Inflammatory macrophage treated with lipopolysaccharide for 4 hours (primary cell): ENCODE measurements at places on chromosomes 13 and 19.

DNA sequence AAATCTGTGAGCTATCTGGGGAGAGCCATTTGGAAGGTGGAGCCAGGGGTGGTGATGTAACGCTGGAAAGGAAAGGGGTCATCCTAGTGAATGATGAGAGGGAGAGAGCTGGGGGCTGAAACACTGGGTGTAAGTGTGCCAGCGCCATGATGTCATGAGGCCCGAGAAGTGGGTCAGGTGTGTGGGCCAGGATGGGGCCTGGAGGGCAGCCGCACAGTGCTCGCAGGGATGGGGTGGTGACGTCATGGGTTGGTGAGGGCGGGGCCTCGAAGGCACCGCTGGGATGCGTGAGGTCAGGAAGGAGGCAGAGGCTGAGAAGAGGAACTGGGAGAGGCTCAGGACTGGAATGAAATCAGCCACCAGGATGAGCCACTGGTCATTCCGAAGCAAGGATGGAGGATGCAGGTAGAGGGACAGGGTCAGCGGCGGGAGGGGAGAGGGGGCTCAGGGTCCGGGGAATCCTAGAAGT is 4.4 kb downstream of the CCDC61 start:
- peak; percentile 64 for DNase-seq

- no peak for DNase-seq
Measured at GRCh38 chr13:100115693-100116254, 26.9 kb downstream of the PCCA start.

GRCh38 chr19:8423817-8424223 is 10.7 kb downstream of the MARCHF2 start:
- DNase-seq: peak; percentile 98

- no peak for DNase-seq
Measured at GRCh38 chr13:101552786-101553185, 100.3 kb downstream of the ITGBL1 start.

- no peak for DNase-seq
Measured at GRCh38 chr19:41999071-41999877, 5.2 kb upstream of the ATP1A3 start.

- no peak for DNase-seq
Measured at GRCh38 chr13:113668491-113668971, 1.5 kb downstream of the GRK1 start.

DNA sequence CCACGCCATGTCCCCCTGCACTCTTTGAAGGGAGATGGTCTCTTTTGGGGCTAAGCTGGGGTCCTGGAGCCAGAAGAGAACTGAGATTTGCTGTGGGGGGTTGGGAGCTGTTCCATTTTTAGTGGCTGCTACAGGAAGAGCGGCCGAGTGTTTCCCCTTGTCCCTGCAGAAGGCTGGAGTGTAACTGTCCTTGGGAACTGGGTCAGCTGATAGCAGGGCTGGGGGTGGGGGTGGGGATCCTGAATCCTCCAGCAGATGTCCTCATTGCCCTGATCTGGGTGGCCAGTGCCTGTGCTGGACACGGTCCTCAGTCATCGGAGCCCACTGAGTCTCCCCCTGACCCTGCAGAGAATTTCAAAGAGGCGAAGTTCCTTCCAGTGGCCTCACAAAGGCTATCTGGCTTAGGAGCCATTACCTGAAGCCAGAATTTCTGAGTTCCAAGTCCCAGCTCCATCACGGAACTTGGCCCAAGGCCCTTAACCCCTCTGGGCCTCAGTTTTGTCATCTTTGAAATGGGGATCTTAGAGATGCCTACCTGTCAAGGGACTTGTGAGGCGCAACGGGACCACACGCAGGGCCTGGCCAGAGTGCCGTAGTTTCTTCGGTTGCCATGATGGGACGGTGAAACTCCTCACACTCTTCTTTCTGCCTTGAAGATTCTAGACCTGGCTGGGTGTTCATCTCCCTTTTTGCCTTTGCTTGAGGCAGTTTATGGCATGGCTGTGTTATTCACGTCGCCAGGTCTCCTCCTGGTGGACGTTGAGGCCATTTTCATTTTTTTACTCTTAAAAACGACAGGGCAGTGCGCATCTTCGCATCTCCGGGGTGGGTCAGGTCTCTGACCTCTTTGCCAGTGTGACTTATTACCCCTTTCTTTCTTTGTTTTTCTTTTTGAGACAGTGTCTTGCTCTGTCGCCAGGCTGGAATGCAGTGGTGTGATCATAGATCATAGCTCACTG is 51.9 kb downstream of the DNM2 start:
- DNase-seq: peak; percentile 21

GRCh38 chr13:32530841-32531253 is 7.7 kb downstream of the N4BP2L2 start:
- DNase-seq: peak; percentile 70

- no peak for DNase-seq
Measured at GRCh38 chr13:51262501-51263211, 40.5 kb downstream of the FAM124A start.

DNA sequence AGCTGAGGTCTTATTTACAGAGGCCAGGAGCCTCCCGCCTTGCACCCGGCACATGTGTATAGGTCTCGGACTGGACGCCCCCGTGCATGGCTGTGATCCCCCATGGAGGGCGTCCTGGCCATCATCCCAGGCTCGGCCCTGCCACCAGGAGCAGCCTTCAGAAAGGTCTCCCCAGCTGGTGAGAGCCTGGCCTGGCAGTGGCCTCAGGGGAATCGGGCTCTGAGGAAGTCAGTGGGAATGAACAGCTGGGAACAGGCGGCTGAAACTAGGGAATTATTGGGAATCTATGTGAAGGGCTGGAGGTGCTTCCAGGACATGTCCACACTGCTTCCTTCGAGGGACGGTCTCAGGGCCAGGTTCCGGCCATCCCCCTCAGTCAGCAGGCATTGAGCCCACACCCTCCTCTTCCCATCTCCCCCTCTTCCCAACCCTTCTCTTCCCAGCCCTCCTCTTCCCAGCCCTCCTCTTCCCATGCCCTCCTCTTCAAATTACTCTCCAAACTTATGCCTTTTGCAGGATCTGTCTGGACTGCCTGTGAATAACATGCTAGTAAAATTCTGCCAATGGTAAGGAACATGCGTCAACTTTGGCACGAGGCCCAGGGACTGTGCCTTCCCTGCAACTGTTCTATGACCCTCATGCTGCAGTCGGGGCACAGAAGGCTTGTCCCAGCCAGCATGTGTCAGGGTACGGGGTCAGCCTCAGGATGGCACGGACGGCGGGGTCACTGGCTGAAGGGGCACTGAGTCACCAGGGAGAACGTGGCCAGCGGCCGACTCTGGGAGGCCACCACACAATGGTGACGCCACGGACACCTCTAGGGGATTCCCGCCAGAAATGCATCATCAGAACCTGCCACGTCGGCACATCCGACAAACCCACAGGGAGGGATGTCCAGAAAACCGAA is 24.2 kb upstream of the C13orf46 start:
- DNase-seq: no peak

DNA sequence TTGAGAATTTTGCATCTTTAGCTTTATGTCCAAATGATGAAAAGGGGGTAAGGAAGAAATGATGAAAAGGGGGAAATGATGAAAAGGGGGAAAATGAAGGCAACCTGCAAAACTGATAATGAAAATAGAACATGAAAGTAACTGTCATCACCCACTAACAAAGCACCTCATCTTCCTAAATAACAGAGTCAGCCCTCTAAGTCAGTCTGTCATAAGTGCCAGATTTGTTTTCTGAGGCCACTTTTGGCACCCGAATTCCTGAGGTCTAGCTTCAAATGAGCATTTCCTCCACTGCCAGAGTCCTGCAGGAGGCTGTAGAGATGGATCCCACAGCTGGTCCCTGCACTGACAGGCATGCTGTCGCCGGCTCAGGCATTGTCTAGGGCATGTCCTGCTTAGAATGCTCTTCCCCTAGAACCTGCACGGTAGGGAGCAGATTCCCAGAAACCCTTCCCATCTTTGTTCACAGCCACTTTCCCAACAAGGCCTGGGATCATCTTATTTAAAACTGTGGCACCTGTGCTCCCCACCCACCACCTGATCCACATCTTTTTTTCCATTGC is 25.3 kb downstream of the RAP2A start:
- no peak for DNase-seq

DNA sequence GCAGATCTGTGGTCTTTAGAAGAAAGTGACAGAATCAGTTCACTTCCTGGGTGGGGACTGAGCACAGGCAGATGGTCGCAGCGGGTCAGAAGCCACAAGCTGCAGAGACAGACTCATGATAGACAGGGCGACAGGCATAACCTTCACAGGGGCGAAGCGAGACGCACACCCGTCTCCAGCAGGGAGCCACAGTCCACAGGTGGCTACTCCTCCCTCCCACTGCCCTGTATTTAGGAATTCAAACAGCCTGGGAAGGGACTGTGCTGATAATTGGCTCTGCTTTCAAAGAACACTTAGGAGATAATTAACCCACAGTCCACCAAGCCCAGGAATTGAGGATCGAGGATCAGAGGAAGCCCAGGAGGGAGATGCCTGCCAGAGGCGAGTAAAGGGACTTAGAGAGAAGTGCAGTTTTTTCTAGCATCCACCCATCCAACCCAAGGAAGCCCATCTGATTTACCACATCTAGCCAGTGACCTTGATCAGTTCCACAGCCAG is 23.2 kb downstream of the RFX2 start:
- no peak for DNase-seq

- no peak for DNase-seq
Measured at GRCh38 chr19:46999377-46999776, 20.3 kb upstream of the NPAS1 start.

DNA sequence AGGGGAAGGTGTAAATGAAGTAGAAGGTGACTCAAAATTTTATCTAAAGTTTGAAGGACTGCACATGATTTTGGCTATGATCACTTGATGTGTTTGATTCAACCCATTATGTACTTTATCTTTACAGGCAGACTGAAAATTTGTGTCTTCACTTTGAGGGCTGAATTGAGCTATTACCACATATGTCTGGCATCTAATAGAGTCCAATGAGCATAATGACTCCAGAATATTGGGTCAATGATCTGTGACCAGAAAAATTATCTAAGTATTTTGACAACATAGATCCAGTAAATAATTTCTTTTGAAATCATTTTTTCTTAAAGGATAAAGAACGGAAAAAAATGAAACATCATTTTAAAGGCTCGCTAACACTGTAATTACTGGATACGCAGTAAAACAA is 2810.0 kb downstream of the PCDH9 start:
- DNase-seq: no peak

DNA sequence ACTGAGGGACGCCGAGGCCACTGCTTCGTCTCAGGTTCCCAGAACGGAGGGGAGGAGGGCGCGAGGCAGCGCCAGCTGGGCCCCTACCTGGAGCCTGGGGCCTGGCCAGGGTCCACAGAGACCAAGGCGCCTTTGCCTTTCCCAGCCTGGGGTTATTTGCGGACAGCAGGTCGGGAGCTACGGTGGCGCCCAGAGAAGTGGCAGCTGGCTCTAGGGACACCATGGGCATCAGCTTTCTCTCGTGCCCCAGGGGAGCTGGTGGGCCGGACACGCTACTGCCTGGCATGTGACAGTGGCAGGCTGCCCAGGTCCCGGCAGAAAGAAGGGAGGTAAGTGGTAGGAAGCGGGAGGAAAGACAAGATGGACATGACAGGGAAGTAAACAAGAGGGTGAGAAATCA is 19.0 kb downstream of the AKT2 start:
- DNase-seq: no peak

DNA sequence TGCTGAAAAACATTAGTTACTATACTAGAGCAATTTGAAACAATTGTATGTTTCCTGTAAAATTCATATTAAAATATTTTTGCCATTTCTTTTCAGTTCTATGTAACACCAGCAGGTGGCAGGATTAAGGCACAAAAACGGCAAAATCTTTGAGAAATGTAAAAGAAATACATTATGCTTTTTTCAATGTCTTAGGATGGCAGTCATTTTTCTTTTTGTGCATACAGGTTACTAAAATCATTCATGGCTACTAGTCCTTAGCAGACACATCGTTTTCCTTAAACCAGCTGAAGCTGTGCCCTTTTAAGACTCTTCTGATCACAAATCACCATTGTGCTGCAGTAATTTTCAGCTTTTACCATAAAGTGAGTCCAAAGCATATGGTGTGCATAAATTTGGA is 800.7 kb upstream of the SLITRK5 start:
- DNase-seq: peak; percentile 2

DNA sequence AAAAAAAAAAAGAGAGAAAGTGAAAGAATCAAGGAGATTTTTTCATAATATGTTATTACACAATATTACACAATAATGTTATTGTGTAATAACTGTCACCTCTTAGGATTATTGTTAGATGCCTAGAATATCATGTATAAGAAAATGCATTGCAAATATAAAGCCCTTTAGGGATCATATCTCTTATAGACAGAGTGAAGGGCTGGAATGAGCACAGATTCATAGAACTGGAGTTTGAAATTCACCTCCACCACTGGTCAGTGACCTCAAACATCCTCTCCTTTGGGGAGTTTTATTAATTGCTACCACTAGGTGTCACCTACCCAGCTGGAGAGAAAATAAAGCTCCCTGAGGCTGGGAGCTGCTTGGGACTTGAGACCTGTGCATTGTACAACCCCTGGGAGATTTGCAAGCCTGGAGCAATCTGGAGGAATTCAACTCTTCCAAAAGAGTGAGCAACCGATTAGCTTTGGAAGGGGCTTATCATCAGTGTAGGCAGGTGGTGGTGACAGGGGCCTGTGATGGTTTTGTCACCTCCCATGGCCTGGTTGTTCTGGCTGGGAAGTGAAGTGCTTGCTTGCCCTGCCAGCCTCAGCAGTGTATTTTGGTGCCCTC is 30.3 kb upstream of the FRY start:
- peak; percentile 70 for DNase-seq

DNA sequence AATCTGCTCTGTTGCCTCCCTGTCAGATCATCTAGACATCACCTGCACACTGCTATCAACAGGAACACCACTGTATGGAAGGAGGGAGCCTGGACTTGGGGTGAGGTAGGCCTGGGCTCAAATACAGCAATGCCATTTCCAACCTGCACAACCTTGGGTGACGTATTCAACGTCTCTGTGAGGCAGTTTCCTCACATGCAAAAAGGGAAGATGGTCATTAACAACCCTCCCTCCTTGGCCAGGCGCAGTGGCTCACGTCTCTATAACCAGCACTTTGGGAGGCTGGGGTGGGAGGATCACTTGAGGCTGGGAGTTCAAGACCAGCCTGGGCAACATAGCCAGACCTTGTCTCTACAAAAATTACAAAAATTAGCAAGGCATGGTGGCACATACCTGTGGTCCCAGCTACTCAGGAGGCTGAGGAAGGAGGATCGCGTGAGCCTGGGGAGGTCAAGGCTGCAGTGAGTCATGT is 13.1 kb downstream of the XRCC1 start:
- DNase-seq: peak; percentile 42

GRCh38 chr13:26221399-26221720 is 754 bp downstream of the RNF6 start:
- DNase-seq: no peak

DNA sequence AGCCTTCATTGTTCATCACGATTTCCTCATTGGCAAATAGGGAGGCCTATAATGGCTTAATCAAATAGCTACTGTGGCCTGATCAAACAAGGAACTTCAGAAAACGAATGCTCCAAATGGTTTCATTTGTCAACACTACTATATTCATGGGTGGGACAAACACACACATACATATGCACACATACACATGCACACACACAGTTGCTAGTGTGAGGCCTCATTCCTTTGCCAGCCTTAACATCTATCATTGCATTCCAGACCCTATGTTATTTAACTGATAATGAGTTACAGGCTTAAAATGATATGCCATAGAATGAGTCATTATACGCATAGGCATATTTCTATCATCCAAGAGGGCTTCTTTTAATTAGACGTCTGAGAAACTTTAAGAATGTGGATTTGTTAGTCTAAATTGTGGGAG is 140.2 kb downstream of the KLF5 start:
- DNase-seq: no peak

GRCh38 chr13:29767006-29767405 is 83.4 kb downstream of the UBL3 start:
- peak; percentile 27 for DNase-seq
